ENCODE measurements at places on chromosomes 6 and 20.

DNA sequence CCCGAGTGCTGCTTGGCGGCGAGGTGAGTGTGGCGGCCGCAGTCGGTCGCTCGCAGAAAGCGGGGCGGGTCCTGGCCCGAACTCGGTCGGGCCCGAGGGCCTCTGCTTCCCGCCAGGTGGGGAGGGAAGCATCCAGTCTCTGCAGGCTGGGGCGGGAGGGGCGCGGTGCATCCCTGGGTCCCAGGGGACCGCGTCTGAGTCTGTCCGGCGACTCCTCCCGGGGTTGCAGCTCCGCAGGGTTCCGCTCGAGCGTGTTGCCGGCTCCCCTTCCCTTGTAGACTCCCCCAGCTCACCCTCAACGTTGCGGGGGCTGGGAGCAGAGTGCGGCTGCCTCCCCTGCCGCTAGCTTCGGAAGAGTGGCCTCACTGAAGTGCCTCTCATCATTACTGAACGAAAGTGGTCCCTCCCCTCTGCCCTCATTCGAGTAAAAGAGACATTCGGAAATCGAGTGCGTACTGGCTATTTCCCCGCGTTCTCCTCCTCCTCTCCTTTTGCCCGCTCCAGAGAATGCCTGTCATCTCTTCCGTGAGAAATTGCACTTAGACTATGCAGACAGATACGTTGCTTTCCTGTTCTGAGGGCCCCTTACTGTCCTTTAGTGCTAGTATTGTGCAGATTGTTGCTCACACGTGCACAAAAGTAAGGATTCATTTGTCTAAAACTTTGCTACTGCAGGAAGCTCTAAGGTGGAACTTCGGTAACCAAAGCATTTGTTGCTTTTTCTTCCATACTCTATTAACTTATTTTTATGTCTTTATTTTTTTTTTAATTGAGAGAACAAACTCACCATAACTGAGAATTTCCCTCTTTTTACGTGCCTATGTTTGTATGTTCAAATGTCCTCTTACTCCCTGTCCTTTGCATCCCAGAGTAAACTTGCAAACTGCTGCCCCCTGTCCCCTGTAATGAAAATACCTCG lies 751 bp downstream of the MAP3K4 start:
- peak; percentile 29 for DNase-seq

GRCh38 chr20:58852543-58853271 lies at the start of gene GNAS:
Gene GNAS, plus strand, starts transcription at chr20:58852716.
- DNase-seq, result peak; percentile 36

DNA sequence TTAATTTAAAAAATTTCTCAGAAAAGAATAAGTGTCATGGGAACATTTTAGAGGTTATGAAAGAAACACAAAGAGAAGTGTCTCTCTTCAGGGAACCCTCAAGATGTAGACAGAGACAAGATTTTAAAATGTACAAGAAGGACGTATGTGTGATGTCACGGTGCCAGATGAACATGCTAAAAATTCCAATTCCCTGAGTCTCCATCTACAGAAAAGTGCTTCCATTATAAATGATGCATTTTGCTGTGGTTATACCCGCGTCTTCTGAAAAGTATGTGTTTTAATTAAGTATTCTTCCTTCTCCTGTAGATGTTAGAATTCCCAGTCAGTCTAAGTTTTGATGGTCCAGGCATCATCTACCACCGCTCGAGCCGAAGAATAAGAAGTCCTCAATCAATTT lies 489.1 kb downstream of the PREX1 start:
- DNase-seq, result no peak

- DNase-seq, result no peak
These were observed 313.9 kb downstream of the UBE3D start for GRCh38 chr6:82751718-82752117.

DNA sequence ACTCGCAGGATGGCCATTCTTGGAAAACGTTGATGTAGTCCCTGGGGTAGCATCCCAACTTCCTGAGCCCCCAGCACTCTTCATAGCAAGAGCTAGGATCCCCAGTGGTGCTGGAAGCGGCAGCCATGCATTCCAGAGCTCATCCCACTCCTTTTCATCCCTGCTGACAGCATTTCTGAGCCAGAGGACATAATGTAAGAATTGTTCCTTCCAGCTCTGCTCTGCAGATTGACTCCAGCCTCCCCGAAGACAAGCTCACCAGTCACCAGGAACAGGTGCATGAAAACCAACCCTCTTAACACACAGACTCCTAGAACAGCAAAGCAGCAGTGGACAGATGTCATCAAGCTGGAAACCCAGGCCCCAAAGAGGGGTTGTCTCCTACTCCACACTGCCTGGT lies 3.8 kb downstream of the SLC13A3 start:
- no peak for DNase-seq

DNA sequence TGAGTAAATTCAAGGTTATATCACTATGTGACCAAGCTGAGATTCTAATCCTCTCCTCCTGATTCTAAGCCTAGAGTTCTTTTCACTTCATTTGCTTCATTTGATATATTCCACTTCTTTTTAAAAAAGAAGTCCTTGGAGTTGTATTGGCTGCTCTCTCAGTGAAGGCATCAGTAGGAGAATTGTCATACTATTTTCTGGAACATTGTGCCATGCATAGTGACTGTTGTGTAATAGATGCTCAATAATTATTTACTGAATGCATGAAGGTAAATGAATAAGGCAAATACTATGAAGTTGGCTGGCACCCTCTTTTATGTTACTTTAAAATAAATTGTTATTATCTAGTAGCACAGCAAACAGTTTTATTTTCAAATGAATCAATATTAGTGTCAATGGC lies 189.4 kb downstream of the MTFR2 start:
- no peak for DNase-seq

DNA sequence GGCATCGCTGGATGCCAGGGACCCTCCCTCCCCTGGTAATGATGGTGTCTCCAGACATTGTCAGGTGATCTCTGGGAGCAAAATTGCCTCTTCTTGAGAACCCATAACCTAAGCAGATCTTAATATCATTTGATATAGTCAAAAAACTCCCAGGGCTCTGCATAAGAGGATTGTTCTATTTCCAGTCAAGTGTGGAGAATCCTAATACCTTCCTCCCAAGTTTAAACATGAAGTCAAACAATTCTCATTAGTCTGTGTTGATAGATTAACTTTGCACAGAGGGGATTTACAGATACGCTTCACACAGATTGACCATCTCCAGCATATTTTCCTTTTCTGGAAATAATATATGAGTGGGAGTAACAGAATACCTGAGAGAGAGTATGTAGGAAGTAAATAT lies 10.5 kb downstream of the EYA4 start:
- DNase-seq, result no peak

DNA sequence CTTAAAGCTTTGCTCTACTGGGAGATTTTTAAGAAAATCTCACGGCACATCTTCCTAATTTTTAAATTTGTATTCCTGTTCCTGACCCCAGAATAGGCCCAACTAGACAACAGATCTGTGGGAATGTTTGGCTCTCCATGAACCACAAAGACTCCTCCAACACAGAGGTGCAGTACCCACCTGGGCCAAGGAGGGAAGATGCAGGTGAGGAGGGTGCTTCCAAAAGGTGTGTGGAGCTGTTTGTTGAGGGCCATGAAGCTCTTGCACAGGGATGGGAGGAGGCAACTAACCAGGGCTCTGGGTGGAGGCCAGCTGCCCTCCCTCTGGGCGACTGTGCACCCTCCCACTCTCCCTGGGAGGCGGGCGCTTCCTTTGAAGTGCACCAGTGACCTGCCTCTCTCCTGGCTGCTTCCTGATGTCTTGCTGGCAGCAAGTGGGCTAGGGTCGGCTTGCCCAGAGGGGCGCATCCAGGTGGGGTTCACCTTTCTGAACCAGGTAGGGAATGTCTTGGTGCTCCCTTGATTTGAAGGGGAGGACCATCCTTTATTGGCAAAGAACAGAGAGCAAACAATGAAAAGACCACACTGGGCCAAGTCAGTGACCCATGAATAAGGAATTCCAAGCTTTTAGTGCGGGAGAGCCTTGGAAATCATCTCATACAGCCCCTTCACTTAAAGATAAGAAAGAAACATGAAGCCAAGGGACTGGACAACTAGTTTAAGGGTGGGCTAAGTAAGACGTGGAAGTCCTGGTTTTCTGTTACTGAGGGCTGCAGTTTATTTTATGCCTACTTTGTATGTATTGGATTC lies 76.0 kb downstream of the ANKRD6 start:
- DNase-seq, result no peak
